ENCODE measurements at places on chromosomes 13 and 19.

DNA sequence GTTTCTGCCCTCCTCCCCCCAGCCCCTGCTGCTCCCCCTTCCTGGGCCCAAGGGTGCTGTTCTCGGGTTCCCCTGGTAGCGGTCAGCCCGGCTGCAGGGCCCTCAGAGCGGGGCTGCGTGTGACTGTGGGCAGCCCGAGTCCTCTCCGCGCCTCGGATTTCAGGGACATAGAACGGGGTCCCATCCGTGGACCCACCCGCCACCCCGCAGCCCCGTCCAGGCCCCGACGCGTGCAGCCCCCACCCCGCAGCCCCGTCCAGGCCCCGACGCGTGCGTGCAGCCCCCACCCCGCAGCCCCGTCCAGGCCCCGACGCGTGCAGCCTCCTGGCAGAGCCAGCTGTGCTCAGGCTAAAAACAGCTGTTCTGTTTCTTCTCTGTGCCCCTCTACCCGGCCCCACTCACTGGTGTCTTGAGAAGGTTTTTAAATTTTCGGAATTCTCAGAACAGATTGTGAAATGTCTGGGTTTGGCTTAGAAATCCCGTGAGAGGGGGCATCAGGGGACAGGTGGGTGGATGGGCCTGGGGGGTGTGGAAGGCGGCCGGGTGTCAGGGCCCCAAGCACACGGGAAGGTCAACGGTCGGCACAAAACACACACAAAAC is 5.5 kb upstream of the PRTN3 start:
- H3K4me3 ChIP-seq: no peak overlapping the region
- no peak overlapping the region for H3K27ac ChIP-seq
- H3K4me1 ChIP-seq: no peaks in the 10 kb centered on the region
- DNase-seq: no peak
- no peaks in the 10 kb centered on the region for H3K27me3 ChIP-seq

DNA sequence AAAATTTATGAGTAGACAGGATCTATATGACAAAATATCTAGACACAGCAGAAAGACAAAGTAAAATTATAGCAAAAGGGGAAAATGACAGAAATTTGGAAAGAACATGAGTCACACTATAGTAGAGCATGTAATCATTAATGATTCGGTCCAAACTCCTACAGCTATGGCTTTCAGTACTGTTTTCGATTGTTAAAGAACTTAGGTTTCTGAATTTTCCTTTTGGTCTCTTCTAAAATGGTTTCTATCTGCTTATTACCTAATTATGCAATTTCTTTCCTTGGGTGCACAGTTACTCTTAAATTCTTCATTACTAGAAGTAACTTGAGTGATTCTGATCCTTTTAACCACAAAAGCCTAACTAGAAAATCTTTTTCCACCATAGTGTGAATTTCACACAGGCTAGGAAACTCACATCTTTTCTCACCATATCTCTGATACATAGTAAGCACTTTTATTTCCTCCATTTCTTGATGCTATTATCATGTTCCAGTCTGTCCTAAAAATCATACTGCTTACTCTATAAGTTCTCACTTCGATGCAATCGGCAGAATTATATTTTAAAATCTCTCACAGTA is 1101.4 kb downstream of the PCDH9 start:
- no peak for DNase-seq
- H3K4me1 ChIP-seq: no peaks in the 10 kb centered on the region
- H3K27me3 ChIP-seq: no peaks in the 10 kb centered on the region

DNA sequence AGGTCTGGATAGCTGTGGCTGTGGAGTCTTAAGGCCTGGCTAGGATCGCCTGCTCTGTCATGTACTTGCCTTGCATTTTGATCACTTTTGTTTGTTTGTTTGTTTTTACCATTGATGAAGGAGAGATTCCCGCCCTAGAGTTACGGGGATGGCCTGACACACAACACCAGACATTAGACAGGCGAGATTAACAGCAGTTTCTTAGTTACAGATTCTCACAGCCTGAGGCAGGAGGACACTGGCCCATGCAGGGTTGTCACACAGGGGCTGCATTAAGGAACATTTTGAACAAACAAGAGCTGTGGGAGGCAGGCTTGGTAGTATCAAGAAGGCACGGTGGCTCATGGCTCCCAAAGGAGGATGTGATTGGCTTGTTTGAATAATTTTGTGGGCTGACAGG is 291.8 kb downstream of the HS6ST3 start:
- no peaks in the 10 kb centered on the region for H3K27me3 ChIP-seq
- no peak for DNase-seq
- no peaks in the 10 kb centered on the region for H3K36me3 ChIP-seq
- H3K4me3 ChIP-seq: no peak overlapping the region
- no peaks in the 10 kb centered on the region for H3K4me1 ChIP-seq
- no peak overlapping the region for H3K27ac ChIP-seq

- H3K4me3 ChIP-seq: no peak overlapping the region
- no peak overlapping the region for H3K27ac ChIP-seq
- H3K36me3 ChIP-seq: no peaks in the 10 kb centered on the region
- H3K4me1 ChIP-seq: no peaks in the 10 kb centered on the region
- DNase-seq: no peak
These were observed 151.8 kb upstream of the SOX1 start for GRCh38 chr13:111915104-111915551.

GRCh38 chr13:111395511-111396393 is 75.3 kb downstream of the TEX29 start:
- H3K27me3 ChIP-seq: no peaks in the 10 kb centered on the region
- no peak overlapping the region for H3K4me3 ChIP-seq
- H3K4me1 ChIP-seq: no peaks in the 10 kb centered on the region
- no peaks in the 10 kb centered on the region for H3K36me3 ChIP-seq
- H3K27ac ChIP-seq: no peak overlapping the region

GRCh38 chr13:69391756-69392155 is 715.9 kb upstream of the ATXN8OS start:
- no peaks in the 10 kb centered on the region for H3K27me3 ChIP-seq
- H3K4me3 ChIP-seq: no peak overlapping the region
- H3K4me1 ChIP-seq: no peaks in the 10 kb centered on the region
- no peak overlapping the region for H3K27ac ChIP-seq

DNA sequence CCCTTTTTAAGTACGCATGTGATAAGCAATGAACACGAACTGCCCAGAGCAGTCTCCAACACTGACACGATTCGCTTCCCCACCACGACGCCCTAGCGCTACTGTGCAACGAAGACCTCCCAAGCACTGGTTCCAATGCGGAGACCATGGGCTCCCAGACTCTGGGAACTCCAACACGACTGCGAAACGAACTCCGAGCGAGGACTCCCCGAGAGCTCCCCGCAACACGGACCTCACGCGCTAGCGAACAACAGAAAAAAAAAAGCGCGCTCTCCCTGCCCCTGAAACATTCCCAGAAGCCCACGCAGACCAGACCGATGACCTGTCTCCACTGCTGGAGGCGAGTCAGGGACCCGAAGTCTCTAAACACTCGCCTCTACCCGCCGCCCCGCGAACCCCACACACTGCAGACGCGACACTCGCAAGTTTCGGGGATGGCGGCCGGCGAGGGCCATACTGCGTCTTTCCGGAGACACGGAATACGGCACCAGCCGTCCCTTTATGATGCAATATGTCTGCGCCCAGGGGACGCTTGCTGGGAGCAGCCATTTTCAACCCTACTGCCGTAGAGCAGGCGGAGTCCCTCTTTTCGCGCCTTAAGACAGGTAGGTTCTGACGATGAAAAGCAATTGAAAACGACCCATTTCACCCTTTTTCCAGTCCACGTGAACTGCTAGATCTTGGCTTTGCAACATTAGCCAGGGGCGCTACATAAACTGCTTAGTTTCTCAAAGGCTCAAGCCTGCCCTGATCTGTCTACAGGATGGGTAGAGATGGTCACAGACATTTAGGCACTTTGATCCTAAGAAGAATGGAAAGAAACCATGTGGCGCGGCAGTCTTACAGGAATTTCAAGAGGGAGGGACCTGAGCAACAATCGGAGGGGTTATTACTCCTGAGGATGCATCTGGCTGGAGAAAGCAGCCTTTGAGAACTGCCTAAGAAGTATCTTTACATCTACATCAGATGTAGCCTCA is at the start of gene ZNF577:
Gene ZNF577 (minus strand): TSS at position 430 of the 977 bp plus-strand sequence. CDS start 7,569 bp downstream, outside the sequence.
- peak within 1 kb of the TSS; percentile 32 for H3K4me3 ChIP-seq
- peak within 1 kb of the TSS; percentile 19 for H3K27ac ChIP-seq
- H3K36me3 ChIP-seq: peaks cover 23% of the 10 kb centered on the region
- no peaks in the 10 kb centered on the region for H3K4me1 ChIP-seq
- peak; percentile 65 for DNase-seq
